IMR-90 (cell line): ENCODE measurements at places on chromosomes 5 and 9. TPM values are rescaled to one million over a fixed set of nuclear protein-coding genes. Genes with fewer than 3 reads are reported as not detected.

GRCh38 chr9:72943844-72944462, 8.9 kb downstream of the ALDH1A1 start:
- no peak for DNase-seq

- peak; percentile 20 for DNase-seq
Measured at GRCh38 chr5:1882337-1883119, at the start of gene IRX4. IRX4 (minus strand) TSS chr5:1882925; CDS start chr5:1882647, 278 bp downstream.

GRCh38 chr9:107422189-107423185, 67.1 kb downstream of the KLF4 start:
- peak; percentile 51 for DNase-seq

- no peak for DNase-seq
Measured at GRCh38 chr9:86230858-86231257, 28.6 kb downstream of the C9orf153 start.

GRCh38 chr5:25701936-25702335, 1057.2 kb upstream of the CDH10 start:
- no peak for DNase-seq

The STPG3 gene
- total RNA-seq, result not detected in 2 replicates

The MLANA gene
- not detected in 2 replicates for total RNA-seq

The GFI1B gene
- not detected in 2 replicates for total RNA-seq
